ENCODE measurements at places on chromosomes 1 and 21.

GRCh38 chr1:4971666-4972065 is 317.3 kb downstream of the AJAP1 start:
- DNase-seq: no peak

- DNase-seq: no peak
Measured at GRCh38 chr1:171127501-171127900, 36.8 kb downstream of the FMO3 start.

DNA sequence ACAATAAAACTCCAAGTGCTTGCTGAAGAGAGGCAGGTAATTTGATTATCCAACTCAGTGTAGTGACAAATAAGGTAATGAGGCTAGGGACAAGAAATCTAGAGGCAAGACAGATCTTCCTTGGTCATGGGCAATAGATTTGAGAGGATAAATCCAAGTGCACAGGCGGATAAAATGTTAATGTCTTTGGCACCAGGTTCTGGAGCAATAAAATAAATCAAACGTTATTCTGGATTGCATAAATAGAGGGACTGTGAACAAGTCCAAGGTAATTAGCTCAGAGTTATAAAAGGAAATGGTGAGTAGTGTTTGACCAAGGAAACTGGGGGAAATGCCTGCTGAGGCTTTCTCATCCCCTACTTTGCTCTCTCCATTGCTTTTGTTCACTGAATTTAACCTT is 329.3 kb upstream of the PROX1 start:
- no peak for DNase-seq

GRCh38 chr21:45303751-45304475 is 16.2 kb upstream of the POFUT2 start:
- no peak for DNase-seq

GRCh38 chr1:203169770-203170520 is 5.7 kb downstream of the MYBPH start:
- DNase-seq: no peak

GRCh38 chr1:225428881-225429455 is 1.1 kb upstream of the LBR start:
- DNase-seq: no peak

DNA sequence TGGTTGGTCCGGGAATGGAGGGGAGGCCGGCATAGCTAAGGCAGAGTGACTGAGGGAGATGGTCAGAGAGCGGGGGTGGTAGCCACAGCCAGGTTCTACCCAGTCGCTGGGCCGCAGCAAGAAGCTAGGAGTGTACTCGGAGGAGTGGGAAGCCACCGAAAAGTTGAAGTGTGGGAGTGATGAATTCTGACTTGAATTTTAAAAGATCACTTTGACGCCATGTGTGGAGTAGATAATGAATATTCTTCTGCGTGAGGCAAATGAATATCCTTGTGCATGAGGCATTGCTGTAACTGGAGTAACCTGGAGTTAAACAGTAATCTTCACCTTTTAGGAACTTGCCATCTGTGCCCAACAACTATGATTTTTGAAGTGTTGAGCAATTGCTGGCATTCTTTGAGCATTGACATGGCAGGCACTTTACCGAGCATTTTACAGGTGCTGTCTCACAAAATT is 6.9 kb downstream of the CTPS1 start:
- DNase-seq: no peak

Measured in globus pallidus (tissue), 1 donor.